SK-MEL-5 (cell line): ENCODE measurements at places on chromosomes 5 and 9. TPM values are rescaled to one million over a fixed set of nuclear protein-coding genes. Genes with fewer than 3 reads are reported as not detected.

RELL2 gene
- 6.2 and 7.9 TPM in 2 replicates for total RNA-seq

LOX gene
- total RNA-seq: 0.08 and 0.58 TPM in 2 replicates

DPM2 gene
- total RNA-seq: 31.4 and 34.9 TPM in 2 replicates

ADAMTS6 gene
- total RNA-seq: 4.3 and 4.5 TPM in 2 replicates

IPO11 gene
- total RNA-seq: 23.0 and 24.4 TPM in 2 replicates

BAAT gene
- 0.53 and 0.85 TPM in 2 replicates for total RNA-seq

QRFP gene
- not detected in 2 replicates for total RNA-seq

WNK2 gene
- total RNA-seq: 2.4 and 3.4 TPM in 2 replicates

PNPLA7 gene
- total RNA-seq: 0.29 and 0.37 TPM in 2 replicates

RFESD gene
- 2.2 and 4.5 TPM in 2 replicates for total RNA-seq

RAI14 gene
- total RNA-seq: 44.9 and 45.1 TPM in 2 replicates

CCDC183 gene
- 0.08 and 0.42 TPM in 2 replicates for total RNA-seq

CTNND2 gene
- 0.85 and 1.2 TPM in 2 replicates for total RNA-seq

RASGEF1C gene
- 0.13 and 0.40 TPM in 2 replicates for total RNA-seq

LMX1B gene
- 2.7 and 5.6 TPM in 2 replicates for total RNA-seq

CTXN3 gene
- total RNA-seq: not detected in 2 replicates

PTPN3 gene
- total RNA-seq: 5.7 and 7.1 TPM in 2 replicates

FOXD4L5 gene
- not detected in 2 replicates for total RNA-seq

NDOR1 gene
- 5.1 and 6.4 TPM in 2 replicates for total RNA-seq

NOXA1 gene
- total RNA-seq: 0.55 and 0.75 TPM in 2 replicates

DNAI1 gene
- 0.45 and 0.77 TPM in 2 replicates for total RNA-seq

NEUROG1 gene
- total RNA-seq: not detected in 2 replicates

PPP1R2B gene
- 0.08 and 0.11 TPM in 2 replicates for total RNA-seq

DNAH5 gene
- 0.11 and 0.43 TPM in 2 replicates for total RNA-seq

IRX2 gene
- total RNA-seq: 5.4 and 5.8 TPM in 2 replicates

CA9 gene
- total RNA-seq: 0.29 TPM in 1 of 2 replicates, not detected in the other

CDH9 gene
- not detected in 2 replicates for total RNA-seq

FAM163B gene
- total RNA-seq: not detected in 2 replicates

MEIKIN gene
- not detected in 2 replicates for total RNA-seq

DNAJB5 gene
- total RNA-seq: 4.9 and 6.6 TPM in 2 replicates

CNOT6 gene
- 9.6 and 9.8 TPM in 2 replicates for total RNA-seq

SLC36A2 gene
- not detected in 2 replicates for total RNA-seq
